Sigmoid colon (tissue), 7 donors: ENCODE measurements at places on chromosomes 1 and 21.

DNA sequence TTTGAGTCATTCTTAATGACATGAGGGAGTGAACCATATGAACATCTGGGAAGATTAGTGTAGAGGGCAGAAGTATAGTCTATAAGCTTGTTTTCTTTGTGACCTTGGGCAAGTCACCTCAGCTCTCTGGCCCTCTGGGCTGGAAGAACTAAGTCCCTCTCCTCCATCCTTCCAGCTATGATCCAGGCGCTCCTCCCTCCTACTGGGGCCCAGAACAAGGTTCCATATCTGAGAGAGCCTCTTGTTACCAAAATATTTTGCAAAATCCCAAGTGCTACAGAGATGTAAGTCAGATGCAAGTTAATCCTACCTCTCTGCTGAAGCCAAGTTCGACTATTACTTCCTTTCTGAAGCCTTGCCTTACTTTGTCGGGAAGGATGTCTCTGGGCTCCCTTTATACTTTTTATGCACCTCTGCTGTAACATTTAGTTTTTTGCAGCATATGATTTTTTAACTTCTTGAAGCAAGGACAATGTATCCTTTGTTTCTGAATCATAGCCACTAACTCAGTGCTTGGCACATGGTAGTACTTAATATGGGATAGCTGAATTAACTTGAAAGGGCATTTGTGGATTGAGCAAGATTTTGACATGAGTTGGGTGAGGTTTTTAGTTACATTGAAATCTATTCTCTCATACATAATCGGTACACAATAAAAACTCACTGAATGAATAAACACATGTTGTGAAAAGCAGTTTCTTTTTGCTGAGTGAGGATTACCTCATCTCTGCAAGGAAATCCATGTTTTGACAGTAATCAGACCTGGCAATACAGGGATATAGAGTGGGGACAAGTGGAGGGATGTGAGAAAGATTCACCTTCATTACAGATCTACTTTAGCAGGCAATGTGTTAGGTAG, 54.7 kb upstream of the BEND5 start:
- DNase-seq, result no peak

GRCh38 chr1:212459656-212460055, 26.9 kb downstream of the NENF start:
- peak; percentile 17 for DNase-seq

GRCh38 chr1:87464022-87464490, 135.4 kb downstream of the LMO4 start:
- DNase-seq, result no peak

DNA sequence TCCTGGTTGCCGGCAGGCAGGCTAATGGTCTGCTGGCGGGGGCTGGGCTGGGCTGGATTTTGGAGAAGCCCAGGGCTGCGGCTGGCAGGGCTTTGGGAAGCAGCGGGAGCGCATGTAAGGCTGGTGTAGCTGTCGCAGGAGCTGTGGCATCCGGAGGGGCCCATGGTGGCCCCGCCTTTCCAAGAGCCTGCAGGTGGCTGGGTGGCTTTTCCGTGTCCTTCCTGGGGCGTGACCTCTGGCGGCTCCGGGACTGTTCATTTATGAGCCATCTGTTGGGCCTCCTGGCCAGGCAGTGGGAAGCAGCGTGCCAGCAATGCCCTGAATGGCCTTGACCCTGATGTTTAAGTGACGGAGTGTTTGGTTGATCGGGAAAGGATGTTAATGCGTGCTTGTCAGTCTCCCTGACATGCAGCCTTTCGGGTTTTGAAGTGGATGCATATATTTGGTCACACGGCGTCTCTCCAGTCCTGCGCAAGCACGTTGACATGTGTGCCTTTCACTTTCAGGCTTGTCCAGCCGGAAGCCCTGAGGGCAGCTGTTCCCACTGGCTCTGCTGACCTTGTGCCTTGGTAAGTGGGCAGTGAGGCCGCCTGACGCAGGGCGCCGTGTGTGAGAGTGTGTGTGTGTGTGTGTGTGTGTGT, 38.5 kb downstream of the AGPAT3 start:
- DNase-seq, result peak; percentile 65

- no peak for DNase-seq
Measured at GRCh38 chr1:216047811-216048572, 375.3 kb downstream of the USH2A start.

DNA sequence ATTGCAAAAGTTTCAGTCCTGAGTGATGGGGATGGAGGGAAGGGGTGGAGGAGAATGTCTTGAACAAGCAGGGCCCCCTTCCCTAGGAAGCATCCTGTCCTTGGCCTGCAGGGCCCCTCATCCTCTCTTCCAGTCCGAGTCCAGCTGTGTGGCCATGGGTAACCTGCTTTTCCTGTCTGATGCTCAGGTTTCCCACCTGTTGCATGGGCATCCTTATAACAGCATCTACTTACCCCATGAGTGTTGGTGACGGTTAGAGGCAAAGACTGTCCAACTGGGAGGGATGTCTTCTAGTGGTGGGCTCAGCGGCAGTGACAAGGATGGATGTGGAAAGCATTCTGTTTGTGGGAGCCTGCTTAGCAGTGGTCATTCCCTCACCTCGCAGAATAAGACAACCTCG, 1.9 kb downstream of the UBL4B start:
- DNase-seq, result no peak

GRCh38 chr1:40769815-40770214, 13.8 kb upstream of the KCNQ4 start:
- peak; percentile 58 for DNase-seq

DNA sequence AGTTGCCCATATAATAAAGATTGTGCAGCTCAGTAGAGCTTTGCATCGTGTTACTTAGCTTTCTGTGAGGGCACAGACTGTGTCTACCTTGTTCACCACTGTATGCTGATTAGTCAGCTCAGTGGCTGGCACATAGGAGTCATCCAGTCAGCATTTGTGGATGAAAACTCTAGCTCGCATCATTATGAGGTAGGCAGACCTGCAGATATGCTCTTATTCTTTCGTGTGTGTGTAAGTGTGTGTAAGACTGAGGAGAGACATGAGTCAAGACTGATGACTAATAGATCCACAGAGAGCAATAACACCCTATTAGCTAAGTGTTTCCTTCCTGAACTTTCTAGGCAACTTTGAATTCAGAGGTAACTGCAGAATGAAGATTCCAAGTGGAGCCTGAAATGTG, 17.1 kb downstream of the TTF2 start:
- DNase-seq, result no peak

DNA sequence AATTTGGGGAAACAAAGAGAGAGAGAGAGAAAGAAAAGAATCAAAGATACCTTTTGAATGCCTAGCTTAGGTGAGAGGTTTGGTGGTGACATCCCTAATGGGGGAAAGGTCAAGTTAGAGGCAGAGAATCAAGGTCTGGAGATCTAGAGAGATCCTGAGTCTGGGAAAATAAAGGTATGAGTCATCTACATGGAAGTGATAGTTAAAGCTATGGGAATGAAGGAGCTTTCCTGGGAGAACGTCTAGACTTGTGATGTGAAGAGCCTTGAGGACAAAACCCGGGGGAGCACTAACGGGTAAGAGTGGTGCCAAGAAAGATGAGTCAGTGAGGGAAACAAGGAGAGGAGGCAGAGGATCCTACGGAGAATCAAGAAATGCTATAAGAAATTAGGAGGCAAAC, 110.8 kb upstream of the RUNX1 start:
- DNase-seq, result no peak

- no peak for DNase-seq
Measured at GRCh38 chr1:54866801-54867716, 19.9 kb downstream of the DHCR24 start.

GRCh38 chr1:221072214-221072613, 193.0 kb downstream of the HLX start:
- no peak for DNase-seq

- no peak for DNase-seq
Measured at GRCh38 chr1:200207711-200208126, 180.2 kb downstream of the NR5A2 start.

DNA sequence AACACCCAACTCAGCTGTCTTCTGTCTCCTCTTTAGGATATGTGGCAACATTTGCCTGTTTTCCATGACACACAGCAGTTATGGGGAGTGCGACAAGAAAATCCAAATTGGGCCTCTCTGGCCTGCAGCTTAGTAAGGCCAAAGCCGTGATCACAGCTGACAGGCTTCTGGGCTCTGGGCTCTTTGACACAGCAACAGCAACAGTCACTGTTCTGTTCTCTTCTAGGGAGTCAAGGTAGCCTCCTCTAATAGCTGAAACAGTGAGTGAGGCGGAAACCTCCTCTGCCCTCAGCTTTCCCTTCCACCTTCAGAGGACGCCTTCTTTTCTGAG, 19.0 kb downstream of the CLCA1 start:
- DNase-seq, result no peak

DNA sequence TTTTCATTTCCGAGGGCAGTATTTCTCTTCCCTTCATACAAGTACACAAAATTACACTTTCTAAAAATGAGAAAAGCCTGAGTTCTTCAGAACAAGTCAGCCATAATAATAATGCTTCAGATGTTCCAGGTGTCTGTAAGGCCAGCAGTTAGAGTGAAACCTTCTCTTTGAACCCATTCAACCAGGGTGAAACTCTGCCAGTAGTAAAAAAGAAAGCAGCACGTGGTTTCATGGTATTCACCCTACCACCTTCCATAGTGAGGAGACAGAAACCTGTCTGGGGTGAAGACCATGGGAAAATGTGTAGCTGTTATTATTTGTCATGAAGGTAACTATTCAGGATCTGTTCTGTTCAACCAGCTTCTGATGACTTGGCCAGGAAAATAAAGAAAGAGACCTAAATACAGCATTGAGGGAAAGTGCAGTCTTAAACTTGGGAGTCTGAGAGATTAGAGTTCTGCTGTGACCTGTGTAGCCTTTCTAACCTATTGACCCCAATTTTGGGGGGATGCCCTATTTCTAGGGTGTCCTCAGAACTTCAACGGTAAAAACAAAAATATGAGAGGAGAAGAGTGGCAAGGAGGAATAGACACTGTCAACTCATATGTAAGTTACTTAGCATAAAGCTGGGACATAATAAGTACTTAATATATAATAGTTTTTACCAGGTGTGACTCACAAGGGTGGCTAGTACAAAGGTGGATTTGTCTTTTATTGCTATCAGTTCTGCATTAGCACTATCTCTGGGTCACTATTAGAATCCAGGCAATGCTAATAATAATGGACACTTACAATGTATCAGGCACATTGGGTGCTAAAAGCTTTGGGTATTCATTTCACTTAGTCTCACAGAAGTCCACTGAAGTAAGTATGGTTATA, 70.0 kb upstream of the TNFSF4 start:
- DNase-seq, result no peak

DNA sequence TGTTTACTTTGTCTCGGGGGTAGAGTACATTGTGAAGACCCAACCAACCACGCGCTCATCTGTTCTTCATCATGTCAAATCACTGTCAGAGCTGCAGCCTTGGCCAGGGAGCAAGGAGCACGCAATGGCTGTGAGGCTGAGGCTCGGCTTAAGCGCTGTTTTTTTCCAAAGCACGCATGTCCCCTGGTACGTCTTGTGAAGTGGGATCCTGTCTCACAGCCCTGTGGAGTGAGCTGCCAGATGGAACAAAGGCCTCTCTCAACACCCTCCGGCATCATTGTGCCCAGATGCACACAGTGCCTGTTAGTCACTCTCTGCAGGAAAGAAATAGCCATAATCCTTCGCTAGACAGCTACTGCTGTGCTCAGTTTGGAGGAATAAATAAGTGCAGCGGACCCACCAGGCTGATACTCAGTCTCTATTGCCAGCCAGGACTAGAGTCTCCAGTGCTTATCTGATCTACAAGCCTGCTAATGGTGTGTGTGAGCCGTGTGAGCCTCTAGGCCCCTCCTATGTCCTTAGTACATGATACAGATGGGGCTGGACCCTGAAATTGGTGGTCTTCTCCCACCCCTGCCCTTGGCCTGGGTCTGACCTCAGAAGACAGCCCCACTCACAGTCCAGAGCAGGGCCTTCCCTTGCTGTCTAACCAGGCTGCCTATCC, 91.3 kb upstream of the COA6 start:
- no peak for DNase-seq

- no peak for DNase-seq
Measured at GRCh38 chr1:9249534-9250410, 15.2 kb downstream of the H6PD start.
